IMR-90 (cell line): ENCODE measurements at places on chromosomes 4 and X. TPM values are rescaled to one million over a fixed set of nuclear protein-coding genes. Genes with fewer than 3 reads are reported as not detected.

- DNase-seq: no peak
Observed at GRCh38 chr4:69122476-69122875, 26.2 kb downstream of the UGT2B7 start.

- no peak for DNase-seq
Observed at GRCh38 chr4:155001251-155001650, 207.2 kb upstream of the NPY2R start.

GRCh38 chr4:84529169-84529751 lies 30.2 kb upstream of the NKX6-1 start:
- peak; percentile 11 for DNase-seq

DNA sequence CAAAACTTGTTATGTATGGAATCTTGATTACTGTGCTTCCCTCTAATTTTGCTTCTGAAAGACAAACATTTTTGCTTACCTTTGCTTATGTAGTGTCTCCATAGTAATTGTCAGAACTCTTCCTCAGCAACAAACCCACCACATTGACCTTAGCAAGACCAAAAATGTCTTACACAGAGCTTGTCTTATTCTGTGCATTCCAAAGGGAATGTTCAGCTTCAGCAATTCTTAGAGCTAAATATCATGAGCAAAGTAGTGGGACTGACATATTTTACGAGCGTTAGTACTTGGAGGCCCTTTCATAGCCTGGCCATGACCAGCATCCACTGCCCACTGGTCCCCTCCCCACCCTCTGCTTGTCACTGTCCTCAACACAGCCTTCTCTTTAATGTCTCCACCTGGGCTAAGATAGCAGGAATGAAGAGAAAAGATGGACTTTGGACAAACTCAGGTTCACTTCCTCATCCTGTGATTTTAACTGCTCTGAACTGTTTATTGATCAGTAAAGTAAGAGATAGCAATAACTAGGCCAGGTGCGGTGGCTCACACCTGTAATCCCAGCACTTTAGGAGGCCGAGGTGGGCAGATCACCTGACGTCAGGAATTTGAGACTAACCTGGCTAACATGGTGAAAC lies 15.5 kb upstream of the SH3D19 start:
- peak; percentile 16 for DNase-seq

DNA sequence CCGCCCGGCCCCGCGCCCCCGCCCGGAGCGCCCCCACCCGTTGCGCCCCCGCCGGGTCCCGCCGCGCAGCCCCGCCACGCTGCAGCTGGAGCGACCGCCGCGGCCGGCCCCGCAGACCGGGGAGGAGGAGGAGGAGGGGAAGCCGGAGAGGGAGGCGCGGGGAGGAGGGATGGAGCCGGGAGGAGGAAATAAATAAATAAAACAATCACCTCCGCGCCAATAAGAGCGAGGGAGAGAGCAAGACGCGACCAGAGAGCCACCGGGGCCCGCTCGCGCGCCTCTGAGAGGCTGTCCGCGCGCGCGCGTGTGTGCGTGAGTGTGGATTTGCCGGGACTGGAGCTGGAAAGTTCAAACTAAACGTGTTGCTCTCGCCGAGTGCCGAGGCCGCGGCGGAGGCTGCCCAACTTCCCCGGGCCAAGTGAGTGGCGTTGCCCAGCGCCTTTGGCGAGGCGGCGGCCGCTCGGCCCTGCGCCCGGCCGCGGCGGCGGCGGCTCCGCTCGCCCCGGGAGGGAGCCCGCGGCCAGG lies 2184.4 kb upstream of the TENM3 start:
- DNase-seq: peak; percentile 44

GRCh38 chrX:78123190-78123589 lies 16.3 kb downstream of the TAF9B start:
- DNase-seq: peak; percentile 63

GRCh38 chr4:72661830-72662229 lies 92.8 kb upstream of the ADAMTS3 start:
- no peak for DNase-seq

DNA sequence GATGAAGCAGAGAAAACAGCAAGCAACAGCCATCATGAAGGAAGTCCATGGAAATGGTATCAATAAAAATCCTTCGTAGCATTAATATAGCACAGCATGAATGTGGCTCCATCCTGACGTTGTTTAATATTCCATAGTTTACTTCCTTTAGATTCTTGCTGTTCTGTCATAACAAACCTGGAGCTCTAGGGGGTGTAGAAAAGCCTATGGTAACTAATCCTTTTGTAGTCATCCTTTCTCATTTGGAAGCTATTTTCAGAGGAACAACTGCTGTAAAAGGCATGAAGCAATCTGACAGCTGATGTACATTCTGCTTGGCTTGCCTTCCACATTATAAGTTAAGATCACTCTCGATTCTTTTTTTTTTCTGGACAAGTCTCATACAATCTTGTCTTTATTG lies 914 bp downstream of the MYOZ2 start:
- DNase-seq: peak; percentile 17

DNA sequence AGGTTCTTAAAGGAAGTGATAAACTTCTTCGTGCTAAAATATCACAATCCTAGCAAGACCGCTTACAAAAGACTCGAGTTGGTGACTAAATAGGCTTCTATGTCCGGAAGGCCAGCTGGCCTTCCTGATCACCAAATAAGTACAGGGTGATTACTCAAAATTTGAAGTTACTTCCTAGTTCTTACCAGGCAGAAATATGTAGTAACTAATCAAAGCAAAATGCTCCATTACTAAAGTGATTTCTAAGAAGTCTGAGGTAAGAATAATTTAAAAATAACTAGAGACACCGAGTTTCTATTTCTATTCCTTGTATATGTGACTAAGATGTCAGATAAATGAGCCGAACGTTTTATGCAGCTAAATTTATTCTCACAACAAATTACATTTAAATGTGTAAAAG lies 62.2 kb downstream of the NSUN7 start:
- DNase-seq: peak; percentile 32

SMIM10 gene
- 6.0 and 8.6 TPM in 2 replicates for polyA plus RNA-seq

EDNRA gene
- 3.8 TPM in 2 replicates for polyA plus RNA-seq

S100G gene
- polyA plus RNA-seq: not detected in 2 replicates

TRIM61 gene
- polyA plus RNA-seq: 1.5 and 1.6 TPM in 2 replicates
